Kidney tubule cell (primary cell): ENCODE measurements at places on chromosomes 16 and 17.

DNA sequence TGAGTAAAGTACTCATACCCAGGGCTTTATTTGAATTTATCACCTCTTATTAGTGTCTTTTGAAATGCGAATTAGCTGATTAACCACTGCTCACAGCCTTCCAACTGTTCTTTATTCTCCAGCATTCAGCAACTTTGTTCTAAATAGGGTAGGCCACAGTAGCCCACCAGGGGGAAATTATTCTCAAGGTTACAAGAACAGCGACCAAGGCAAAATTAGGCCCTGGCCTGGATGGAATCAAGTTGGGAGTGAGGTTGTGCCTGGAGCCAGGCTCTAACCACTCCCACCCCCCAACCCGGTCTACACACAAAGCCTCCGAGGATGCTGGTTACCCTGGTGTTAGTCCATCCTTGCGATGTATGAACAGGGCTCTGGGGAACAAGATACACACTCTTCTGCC, 245.5 kb downstream of the STX8 start:
- DNase-seq, result no peak

DNA sequence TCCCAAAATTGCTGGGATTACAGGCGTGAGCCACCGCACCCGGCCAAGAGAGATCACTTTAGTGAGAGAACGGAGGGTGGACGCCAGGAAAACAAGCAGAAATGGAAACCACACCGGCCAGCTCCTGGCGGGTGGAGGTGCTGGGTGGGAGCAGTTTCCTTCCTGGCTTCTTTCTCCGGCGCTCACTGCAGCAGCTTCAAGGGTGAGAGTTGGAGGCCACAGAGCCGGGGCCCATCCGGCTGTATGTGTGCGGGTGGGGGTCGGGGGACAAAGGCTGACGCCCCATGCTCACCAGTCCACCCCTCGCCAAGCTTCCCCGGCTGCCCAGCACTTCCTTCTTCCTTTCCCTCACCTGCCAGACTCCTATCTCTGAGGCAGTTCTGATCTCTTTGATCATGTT, 13.5 kb upstream of the BHLHA9 start:
- no peak for DNase-seq

DNA sequence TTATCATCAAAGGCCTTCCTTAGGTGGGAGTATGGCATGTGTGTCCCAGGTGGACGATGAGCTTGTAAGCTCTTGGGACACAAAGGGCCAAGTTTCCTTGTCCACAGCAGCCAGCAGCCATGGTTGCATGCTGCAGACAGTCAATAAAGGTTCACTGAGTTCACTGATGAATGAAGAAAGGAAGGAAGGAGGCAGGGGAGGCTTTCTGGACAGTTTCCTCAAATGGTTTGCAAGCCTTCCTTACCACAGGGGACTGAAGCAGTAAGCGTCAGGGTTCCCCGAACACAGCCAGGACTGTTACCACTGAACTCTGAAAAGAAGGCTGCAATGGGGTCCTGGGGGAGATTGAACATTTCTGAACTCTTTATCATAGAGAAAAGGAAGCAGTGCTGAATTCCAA, 111.1 kb downstream of the GAS7 start:
- peak; percentile 16 for DNase-seq

GRCh38 chr17:16005636-16006035, 6.0 kb downstream of the TTC19 start:
- no peak for DNase-seq

DNA sequence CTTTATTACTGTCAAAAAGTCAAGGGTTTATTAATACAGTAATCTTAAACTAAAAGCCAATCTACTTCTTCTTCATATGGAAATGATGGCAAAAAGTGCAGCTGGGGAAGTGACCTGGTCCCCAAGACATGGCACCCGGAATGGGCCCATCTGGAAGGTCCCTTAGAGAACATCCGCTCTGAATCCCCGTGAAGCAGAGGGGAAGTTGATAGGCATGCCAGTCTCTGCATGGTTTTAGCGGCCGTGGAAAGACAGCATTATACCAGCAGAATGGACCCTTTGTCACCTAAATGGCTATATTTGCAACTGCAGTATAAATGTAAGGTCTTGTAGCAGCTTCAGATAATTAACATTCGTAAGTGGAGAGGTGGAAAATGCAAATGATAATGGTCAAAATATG, 32.4 kb downstream of the COTL1 start:
- no peak for DNase-seq

GRCh38 chr17:59038734-59039133, 67.9 kb downstream of the TRIM37 start:
- no peak for DNase-seq

- peak; percentile 59 for DNase-seq
Measured at GRCh38 chr17:74199306-74200092, 4.0 kb upstream of the RPL38 start.

DNA sequence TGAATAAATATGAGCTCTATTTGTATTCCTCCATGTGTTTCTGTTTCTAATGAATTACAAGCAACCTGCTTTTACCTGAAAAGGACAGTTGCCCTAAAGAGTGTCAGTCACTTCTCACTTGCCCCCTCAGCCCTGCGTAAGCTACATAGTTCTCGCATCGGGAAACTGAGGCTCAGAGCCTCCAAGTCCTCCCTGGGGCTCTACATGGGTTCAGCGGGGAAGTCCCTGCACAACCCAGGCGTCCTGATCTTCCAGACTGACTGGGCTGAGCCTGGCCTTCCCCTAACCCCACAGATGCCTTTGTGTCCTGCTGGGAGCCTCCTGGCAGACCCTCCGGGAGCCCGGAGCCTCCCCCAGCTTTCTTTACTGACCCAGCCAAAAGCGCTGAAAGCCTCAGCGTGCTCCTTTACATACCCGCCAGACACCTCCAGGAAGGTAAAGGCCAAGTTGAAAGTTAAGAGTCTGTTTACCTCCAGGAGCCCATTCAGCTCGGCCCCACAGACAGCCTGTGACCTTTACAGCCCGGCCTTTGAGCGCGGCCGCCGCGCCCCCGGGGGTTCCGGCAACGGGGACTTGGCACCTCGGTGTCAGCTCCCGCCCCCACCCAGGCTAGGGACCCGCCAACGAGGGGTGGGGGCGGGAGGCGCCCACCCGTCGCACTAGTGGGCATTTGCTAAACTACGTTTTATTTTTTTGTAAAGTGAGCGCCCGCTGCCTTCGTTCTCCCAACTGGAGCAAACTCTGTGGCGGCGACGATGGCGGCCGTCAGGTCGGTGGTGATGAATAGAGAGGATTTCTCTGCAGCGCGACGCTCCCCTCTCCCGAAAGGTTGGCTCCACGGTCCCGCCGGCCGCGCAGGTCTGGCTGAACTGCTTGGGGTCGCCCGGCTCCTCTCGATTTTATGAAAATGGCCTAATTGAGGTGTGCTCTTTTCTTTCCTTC, 4.4 kb upstream of the HOXB13 start:
- DNase-seq, result no peak

- no peak for DNase-seq
Measured at GRCh38 chr17:80969674-80970043, 22.0 kb upstream of the CHMP6 start.
